ENCODE measurements at places on chromosomes 5 and 9.

DNA sequence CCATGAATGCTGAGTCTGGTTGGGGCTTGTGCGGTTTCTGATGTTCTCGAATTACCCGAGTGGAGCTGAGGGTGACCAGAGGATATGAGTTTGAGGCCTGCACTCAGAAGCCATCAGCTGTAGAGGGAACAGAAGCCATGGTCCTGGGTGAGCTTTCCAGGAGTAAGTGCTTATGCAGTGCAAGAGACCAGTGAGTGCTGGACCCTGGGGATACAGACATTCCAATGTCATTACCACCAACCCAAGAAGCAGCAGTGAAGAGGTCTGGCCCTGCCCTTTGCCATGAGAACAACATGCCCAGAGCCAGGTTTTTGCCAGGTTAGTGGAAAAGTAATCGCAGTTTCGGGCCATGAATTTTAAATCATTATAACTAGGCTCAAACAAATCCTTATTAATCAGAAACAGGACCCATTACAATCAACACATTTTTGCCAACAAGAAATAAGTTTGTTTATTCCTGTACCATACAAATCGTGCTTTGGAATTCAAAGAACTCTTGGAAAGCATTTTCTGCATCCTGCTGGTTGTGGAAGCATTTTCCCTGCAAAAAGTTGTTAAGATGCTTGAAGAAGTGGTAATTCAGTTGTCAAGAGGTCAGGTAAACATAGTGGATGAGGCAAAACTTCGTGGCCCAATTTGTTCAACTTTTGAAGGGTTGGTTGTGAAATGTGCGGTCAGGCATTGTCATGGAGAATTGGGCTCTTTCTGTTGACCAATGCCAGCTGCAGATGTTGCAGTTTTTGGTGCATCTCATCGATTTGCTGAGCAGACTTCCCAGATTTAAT lies 154.6 kb downstream of the SYK start:
- DNase-seq, result no peak

DNA sequence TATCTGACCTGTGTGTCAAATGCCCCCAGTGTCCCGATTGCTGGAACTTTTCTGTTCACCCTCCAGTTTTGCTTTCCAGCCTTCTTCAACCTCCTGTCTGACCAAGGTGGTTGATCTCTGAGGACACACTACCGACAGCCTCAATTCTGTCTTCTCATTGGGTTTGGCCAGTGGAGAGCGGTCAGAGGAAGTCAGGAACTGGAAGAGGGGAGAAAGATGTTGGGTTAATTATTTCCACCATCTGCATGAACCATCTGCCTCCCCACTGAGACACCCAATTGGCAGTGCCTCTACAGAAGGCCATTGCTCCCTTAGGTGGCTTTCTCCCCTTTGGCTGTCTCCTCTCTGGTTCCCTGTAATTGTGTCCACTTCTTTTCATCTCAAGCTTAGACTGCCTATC lies 154.3 kb upstream of the RAI14 start:
- DNase-seq, result no peak

GRCh38 chr5:140609126-140609525 lies 23.8 kb downstream of the CD14 start:
- no peak for DNase-seq

- DNase-seq, result no peak
Measured at GRCh38 chr5:150159741-150160179, 4.1 kb upstream of the PDGFRB start.

DNA sequence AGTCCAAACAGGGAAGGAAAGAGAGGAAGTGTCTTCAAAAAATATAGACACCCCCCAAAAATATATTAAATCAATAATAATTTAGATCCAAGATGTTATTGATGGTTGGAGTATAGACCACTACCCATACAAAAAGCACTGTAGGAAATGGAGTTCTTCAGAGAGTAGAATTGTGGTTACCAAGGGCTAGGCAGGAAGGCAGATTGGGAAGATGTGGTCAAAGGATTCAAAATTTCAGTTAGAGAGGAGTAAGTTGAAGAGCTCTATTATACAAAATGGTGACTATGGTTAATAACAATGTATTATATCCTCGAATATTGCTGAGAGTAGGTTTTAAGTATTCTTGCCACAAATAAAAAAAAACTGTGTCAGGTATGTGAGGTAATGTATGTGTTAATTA lies 149.4 kb downstream of the CWC27 start:
- no peak for DNase-seq

- no peak for DNase-seq
Measured at GRCh38 chr9:72412483-72413040, 47.6 kb upstream of the ZFAND5 start.

DNA sequence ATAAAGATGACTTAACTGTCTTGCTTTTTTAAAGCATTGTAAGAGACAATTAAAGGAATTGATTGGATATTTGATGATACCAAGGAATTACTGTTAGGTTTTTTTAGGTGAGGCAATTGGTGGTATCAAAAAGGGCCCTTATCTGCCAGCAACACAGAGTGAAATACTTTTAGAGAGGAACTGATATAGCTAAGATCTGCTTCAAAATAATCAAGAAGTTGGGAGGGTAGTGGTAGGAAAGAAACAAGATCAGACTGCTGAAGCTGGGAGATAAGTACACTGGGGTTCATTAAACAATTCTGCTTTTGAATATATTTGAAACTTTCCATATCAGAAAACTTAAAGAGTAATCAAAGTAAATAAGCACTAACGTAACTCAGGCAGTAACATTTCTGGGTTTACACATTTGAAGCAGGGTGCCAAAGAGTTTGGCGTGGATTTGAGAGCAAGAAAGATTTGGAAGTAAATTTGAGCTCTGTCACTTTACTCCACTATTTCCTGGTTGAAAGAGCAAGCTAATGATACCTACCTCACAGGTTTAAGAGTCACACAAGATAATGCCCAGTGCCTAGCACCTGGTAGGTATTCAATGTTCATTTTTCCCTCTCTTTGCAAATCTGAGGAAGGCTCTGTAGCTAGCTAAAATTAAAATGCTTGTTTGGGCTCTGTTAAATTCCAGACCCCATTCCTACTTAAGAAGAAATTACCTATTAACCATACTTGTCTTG lies 6.9 kb downstream of the ERMP1 start:
- no peak for DNase-seq

DNA sequence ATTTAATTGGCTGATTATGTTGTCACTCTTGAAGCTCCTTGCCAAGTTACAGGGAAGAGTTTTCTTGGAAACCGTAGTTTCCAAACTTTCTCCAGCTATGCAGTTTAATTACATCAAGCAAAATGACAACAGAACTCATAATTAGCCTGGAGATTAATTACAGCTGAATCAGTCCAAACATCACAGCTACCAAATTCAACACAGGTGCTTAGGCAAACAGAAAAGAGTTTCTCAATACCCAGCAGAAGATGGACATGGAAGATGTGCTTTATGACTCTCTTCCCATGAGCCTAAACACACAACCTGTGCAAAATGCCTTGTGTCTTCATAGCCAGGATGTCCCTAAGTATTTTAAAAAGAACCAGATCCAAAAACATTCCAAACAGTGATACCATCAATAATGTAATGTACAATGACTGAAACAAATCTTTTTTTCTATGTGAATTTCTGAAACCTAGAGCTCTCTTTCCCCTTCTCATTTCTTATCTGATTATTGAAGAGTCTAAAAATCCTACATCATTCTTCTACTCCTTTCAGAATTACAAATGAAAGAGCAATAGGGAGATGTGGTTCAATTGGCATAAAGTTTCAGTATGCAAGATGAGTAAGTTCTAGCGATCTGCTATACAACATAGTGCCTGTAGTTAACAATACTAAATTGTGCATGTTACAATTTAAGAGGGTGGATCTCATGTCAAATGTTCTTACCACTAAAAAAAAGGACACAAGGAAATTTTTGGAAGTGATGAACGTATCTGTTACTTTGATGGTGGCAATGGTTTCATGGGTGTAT lies 124.3 kb downstream of the RASEF start:
- no peak for DNase-seq

GRCh38 chr5:1643651-1644392 lies 120.1 kb upstream of the LPCAT1 start:
- no peak for DNase-seq

DNA sequence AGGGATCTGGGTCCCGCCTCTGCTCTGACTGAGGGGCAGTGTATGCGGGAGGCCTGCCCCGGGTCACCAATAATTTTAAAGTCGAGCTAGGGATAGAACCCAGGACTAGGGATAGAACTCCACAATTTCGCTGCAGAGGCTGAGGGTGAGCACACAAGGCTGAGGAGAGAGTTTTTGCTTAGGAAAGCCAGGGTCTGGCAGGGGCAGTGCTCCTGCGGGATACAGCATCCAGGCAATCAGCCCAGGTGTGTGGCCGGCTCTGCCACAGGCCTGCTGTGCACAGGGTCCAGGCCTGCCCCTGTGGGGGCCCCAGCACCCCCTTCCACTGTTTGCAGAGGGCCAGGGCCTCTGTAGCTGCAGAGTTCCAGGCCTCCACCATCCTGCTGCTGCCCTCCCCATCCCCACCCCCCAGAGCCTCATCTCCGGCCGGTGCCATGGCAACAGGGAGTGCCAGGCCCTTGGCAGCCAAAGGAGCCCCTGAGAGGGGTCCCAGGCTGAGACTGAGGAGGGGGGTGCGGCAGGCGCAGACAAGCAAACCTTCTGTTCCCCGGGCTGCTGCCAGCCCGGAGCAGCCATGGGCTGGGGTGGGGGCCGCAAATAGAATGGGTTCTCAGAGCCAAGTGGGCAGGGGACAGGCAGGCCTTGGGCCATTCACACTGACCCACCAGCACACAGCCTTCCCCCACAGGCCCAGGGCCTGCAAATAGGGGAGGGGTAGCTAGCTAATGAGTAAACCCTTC lies 8.6 kb downstream of the PDGFRB start:
- DNase-seq, result no peak

DNA sequence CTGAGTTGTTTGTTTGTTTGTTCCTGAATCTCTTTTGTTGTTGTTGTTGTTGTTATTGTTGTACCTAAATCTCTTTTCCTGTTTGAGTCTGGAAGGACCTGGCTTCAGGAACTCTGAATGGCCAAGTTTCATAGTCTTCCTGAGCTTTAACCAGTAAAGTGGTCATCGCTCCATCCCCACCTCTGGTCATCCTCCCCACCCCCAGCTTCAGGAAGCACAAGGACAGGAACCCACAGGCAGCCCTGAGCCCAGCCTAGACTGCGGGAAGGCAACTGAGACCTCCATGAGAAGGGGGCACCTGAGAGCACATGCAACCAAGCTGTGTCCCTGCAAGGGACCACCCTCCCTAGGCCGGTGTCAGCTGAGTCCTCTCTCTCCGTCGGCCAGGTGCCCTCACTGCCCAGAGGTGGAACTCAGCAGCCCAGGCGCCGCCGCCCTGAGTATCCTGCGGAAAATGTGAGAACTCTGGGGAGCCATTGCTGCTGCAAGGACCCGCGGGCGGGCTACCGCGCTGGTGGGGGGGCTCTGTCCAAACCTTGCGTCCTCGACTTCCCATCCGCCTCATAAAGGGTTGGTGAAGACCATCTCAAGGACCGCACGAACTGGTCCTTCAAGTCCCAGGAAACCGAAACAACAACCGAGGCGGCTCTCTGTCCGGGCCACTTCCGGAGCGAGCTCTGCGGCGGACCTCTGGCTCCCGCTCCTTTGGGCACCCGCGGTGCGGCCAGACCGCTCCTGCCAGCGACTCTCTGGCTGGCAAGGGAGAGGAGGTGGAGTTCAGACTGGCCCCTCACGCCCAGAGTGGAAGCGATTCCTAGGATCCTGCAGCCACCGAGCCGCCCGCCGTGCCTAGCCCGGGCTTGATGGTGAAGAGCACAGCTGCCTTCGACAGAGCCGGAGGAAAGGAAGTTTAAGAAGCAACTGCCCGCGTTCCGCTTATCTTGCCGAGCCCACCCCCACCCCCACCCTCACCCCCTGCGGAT lies 4.2 kb downstream of the BARX1 start:
- no peak for DNase-seq

DNA sequence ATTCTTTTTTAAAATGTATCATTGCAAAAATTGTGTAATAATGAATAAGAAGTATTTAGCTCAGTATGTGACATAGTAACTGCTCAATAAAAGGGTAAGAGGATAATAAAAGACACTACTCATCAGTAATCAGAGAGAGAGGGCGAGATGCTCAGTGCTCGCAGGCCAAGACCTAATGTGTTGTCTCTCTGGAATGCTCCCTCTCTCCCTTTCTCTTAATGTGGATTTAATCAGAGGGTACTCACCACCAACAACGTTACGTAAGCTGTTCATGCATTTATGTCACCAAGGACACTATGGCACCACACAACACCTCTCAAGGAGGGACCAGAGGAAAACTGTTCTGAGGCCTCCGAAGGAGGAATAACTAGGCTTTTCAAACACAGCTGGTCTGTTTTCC lies 42.5 kb downstream of the WHRN start:
- DNase-seq, result no peak

DNA sequence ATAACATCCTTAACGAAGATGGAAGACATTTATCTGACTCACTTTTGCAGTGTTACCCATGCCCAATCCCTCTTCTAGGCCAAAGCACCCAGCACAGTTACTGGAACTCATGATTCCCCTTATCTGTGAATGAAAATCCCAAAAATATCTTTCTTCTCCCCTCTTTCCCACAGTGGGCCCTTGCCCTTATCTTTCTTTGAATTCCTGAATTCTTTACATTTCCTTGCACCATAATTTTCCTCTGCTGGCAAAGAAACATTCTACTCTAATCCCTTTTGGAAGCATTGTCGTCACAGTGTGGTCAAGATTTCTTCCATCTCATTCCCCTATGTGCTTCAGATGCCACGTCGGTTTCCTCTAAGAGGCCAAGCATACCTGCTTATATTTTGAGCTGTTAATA lies 135.9 kb upstream of the LIFR start:
- DNase-seq, result no peak

- DNase-seq, result no peak
Measured at GRCh38 chr5:159301466-159301865, 28.8 kb downstream of the IL12B start.
